ENCODE measurements at places on chromosomes 2 and 18.

DNA sequence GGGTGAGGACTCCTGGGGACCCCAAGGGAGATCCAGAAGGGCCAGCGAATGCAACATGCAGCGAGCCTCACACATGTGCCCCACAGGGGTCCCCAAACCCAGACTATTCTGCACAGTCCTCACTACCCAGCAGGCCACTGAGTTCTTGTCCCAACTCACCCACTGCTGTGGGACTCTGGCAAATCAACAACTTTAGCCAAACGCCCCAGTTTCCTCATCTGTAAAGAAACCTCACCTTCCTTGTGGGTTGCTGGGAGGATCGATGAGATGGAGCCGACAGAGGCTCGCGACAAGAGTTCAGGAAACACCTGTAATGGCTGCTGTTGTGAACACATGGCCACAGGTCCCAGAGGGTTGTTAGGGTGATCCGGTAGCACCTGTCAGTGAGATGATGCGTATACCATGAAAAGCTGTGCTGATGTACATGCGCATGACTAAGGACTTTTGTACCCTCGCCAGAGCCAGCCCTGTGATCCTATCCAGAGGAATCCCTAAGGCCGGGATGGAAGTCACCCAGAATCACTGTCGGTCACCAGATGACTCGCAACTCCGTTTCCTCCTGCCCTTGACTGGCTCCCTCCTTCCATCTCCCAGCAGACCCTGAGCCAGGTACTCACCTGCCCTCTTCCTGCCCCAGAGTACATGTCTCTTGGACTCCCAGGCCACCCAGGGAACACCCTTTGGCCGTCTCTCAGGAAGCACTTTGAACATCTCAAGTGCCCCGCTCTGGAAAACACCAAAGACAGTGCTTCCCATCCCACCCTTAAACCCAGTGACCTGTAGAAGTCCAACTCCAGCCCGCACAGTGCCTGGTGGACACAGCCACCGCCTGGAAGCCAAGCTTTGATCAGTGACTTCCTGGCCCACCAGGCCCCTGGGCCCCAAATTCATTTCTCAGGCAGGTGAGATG, 103.3 kb upstream of the ID2 start:
- no peak for DNase-seq

- no peak for DNase-seq
These were observed 539 bp downstream of the CYP27A1 start for GRCh38 chr2:218782528-218782844.

DNA sequence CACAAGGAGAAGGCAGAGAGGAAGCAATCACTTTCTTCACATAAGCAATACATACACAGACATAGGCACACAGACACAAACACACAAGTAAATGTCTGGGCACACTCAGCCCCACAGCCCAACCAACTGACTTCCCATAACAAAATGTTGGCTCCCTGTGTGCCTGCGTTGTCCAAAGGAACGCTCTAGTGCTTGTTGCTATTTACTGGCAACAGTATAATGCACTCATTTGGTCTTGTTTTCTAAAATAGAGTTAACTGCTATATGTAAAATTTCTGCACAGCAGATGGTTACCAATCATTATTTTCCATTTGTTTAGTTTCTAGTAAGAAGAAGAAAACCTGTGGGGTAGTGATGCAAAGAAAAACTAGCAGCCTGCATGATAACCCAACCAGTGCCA, 16.5 kb downstream of the FIGN start:
- no peak for DNase-seq

- DNase-seq: no peak
These were observed 218.3 kb downstream of the PTGR3 start for GRCh38 chr18:74990563-74991081.

GRCh38 chr2:144403933-144404332, 116.0 kb downstream of the ZEB2 start:
- DNase-seq: no peak

All from DMS79 treated with DMSO at 0.1 percent for 48 hours (cell line).